ENCODE measurements at places on chromosomes 5 and 9.

DNA sequence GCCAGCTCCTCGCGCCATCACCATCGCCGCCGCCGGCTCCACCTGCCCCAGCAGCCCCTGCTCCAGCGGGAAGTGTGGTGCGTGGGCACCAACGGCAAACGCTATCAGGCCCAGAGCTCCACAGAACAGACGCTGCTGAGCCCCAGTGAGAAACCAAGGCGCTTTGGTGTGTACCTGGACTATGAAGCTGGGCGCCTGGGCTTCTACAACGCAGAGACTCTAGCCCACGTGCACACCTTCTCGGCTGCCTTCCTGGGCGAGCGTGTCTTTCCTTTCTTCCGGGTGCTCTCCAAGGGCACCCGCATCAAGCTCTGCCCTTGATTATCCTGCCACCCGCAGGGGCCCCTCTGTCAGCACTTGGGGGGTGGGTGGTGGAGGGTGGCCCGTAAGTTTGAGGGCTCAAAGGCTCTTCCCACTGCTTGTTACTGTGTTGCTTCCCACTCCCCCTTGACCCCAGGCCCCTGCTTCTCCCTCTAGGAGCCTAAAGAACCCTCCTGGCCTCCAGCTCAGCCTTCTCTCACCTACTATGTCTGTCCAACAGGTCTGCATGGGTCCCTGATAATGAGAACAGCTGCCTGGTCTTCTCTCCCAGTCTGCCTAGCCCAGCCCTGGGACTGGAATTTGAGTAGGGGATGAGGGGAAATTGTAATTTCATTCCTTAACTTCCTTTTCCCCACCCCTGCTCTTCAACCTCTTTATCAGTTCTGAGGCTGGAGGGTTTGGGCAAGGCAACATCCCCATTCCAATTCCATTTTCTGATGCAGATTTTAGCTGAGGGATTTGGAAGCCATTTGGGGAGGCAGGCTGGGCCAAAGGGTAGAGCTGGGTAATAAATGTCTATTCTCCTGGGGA, 9.0 kb downstream of the RACK1 start:
- DNase-seq = no peak

DNA sequence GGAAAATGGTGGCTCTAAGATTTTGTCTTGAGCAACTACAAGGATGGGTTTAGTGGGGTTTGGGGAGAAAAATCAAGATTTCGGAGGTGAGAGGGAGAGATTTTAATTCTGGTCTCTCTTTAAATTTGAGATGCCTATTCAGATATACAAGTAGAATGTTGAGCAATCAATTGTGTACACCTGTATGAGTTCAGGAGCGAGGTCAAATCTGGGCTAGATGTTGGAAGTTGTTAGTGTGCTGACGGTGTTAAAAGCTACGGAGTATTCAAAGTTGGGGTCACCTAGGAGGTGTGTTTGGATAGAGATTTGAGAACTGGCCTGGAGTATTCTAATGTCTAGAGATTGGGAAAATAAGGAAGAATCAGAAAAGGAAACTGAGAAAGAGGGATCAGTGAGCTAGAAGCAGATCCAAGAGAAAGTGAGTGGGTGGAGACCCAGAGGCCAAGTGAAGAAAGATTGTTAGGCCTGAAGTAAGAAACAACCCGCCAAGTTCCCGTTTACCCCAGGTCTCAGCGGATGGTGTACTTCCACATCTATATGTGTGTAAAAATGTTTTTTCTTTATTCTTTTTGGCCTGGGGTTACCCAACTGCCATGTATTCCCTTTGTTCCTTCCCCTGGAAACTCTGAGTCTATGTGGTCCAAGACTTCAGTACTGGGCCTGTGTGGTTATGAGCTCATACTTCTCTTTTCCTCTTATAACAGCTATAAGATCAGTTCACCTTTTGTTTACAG, 11.9 kb upstream of the ARHGAP26 start:
- DNase-seq = no peak

- DNase-seq = no peak
These were observed 10.5 kb upstream of the HSPA4 start for GRCh38 chr5:133041157-133041784.

- DNase-seq = peak; percentile 39
These were observed 366.0 kb upstream of the TRPC7 start for GRCh38 chr5:136731241-136731900.

- no peak for DNase-seq
These were observed 648.3 kb upstream of the ZNF608 start for GRCh38 chr5:125394661-125395280.

- no peak for DNase-seq
These were observed 173.2 kb downstream of the GABRB2 start for GRCh38 chr5:161373345-161373707.

- no peak for DNase-seq
These were observed 6.1 kb upstream of the CFAP157 start for GRCh38 chr9:127700594-127701255.

DNA sequence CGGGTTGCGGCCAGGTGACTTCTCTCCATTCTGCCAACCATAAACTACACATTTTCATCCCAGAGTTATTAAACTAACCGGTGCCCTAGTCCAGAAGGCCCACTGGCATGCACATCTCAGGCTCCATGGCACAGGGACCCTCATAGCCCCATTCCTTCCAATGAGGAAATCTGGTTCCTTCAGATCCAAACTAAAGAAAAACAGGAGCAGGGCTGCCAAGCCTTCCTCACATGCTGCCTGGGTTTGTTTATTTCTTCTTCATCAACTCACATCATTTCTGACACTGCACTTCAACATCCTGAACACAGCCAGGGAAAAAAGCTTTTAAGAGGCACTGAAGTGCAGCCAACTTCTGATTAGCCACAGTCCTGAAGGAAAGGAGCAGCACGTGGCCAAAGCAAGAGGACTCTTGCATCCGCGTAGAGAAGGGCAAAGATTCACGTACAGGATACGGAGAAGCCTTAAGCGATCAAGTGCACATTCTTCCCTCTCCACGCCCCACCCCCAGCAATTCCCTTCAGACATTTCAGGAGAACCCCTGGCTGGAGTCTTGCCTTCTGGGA, 22.5 kb downstream of the LHFPL2 start:
- DNase-seq = no peak

GRCh38 chr9:75666856-75667554, 223.5 kb upstream of the PCSK5 start:
- no peak for DNase-seq

GRCh38 chr9:71678999-71679398, 89.3 kb downstream of the CEMIP2 start:
- no peak for DNase-seq

DNA sequence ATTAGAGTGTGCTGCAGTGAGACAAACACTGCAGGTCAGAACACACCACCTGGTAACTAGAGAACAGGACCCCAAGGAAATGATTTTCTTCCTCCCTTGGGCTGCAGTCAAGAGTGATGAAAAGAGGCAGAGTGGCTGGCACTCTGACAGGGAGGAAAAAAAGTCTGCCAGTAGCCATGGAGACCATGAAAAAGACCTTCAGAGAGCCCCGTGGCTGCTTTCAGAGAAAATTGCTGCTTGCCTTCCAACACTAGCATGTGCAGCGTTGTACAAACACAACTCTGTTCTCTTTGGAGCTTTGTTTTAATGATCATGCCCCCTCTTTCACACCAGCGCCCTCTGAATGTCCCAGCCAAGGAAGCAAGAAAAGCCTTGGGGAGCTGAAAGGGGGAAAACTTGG, 68.8 kb downstream of the ANKRD55 start:
- DNase-seq = peak; percentile 44

DNA sequence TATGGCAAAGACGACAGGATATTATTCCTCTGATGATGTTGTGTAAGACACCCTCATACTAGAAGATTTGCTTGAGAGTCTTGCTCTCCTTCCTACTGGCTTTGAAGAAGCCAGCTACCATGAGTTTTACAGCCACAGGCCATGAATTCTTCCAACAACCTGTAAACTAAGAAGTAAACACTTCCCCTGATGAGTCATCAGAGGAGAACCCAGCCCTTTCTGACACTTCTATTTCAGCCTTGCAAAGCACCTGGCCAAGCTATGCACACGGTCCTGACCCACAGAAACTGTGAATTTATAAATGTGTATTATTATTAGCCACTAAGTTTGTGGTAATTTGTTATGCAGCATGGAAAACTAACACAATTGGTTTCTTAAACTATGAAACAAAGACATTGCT, 288.8 kb upstream of the ADAMTSL1 start:
- no peak for DNase-seq

DNA sequence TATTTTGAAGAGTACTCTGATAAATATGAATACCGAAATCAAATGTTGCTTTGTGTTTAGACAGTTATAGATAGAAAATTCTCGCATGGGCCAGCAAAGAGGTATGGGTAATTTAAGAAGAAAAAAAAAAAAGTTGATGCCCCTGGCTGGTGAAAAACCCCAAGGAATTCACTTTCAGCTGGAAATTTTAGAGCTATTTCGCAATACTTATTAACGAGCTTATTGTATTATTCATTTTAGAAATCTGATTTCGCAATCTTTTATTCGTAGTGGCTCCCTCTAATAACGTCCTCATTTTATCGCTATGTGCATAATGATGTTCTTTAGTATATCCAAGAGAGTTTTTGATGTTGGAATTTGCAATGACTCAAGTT, 18.5 kb upstream of the FER start:
- no peak for DNase-seq

DNA sequence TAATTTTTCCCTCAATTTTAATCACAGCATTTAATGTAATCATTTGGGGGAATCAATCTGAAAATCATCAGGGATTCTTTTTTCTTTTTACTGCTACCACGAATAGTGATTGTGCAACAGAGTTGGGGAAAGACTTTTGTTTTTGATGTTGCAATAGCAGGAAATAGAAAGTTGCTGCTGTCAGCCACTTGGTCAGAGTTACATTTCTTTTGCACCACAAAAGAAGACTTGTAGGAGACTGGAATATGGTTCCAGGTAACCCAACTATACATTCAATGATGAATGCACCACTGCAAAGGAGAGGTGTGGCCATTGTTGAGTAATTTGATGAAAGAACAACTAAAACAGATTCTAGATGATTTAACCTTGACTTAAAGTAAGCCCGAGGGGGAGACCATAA, 46.3 kb upstream of the PALM2AKAP2 start:
- no peak for DNase-seq

GRCh38 chr9:94908011-94908563, 181.6 kb downstream of the AOPEP start:
- peak; percentile 79 for DNase-seq

GRCh38 chr5:181121675-181122561, 9.1 kb downstream of the OR2V1 start:
- no peak for DNase-seq

- no peak for DNase-seq
These were observed 661.5 kb downstream of the TLE4 start for GRCh38 chr9:80233102-80233843.

- no peak for DNase-seq
These were observed 167.2 kb upstream of the HMHB1 start for GRCh38 chr5:143644727-143645126.

DNA sequence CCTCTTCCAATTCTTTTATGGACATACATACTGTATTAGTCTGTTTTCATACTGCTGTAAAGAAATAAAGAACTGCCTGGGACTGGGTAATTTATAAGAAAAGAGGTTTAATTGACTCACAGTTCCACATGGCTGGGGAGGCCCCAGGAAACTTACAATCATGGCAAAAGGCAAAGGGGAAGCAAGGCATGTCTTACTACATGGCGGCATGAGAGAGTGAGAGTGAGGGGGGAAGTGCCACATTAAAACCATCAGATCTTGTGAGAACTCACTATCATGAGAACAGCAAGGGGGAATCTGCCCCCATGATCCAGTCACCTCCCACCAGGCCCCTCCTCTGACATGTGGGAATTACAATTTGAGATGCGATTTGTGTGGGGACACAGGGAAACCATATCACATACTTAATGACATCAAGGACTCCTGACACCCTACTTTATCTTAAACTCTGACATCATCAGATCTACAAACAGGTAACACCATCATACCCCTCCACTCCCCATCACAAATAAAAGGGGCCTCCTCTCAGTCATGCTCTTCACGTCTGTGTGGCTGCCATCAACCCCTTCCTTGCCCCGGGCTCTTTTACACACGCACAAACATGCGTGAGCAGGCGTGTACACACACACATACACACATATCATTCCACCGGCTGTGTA, 9.7 kb downstream of the ANKRD33B start:
- DNase-seq = no peak

GRCh38 chr9:72925126-72925789, 27.6 kb downstream of the ALDH1A1 start:
- DNase-seq = peak; percentile 20

- no peak for DNase-seq
These were observed 6.9 kb downstream of the KCTD16 start for GRCh38 chr5:144177548-144177947.

GRCh38 chr5:127098241-127098640, 24.9 kb upstream of the C5orf63 start:
- no peak for DNase-seq

DNA sequence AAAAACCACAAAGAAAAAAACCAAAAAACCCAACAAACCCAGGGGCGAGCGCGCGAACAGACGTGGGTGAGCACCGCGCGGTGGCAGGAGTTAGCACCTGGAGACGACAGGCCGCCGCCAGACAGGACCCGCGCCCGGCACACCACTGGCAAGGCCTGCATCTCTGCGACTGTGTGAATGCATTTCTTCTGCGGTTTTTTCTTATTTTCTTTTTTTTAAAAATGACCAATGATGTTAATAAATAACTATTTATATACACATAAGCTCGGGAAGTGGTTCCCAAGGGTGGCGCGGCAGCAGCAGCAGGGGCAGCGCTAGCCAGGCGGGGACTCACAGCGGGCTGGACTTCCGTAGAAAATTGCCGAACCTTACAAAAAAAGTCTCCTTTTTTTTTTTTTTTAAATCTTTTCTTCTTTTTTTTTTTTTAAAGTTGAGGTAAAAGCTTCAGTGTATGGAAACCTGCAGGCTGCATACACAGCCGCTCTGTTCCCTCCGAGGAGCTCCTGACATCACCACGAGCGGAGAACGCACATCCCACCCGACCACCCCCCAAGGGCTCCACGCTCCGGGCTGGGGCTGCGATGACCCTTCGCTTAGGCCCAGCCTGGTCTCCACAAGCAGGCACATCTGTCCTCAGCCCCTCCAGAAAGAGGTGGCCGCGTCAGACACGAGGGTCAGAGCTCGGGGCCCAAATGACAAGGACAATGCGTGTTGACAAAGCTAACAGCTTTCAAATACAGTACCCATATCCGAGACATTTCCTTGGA, 7.4 kb downstream of the BRD3OS start:
- DNase-seq = no peak
